ENCODE measurements at places on chromosomes 1 and 21. TPM values are rescaled to one million over a fixed set of nuclear protein-coding genes. Genes with fewer than 3 reads are reported as not detected.

The CD5L gene
- total RNA-seq, result not detected

GRCh38 chr1:86714159-86714558, 9.8 kb downstream of the SH3GLB1 start:
- DNase-seq, result no peak

GRCh38 chr1:24912376-24913273, 17.5 kb downstream of the RUNX3 start:
- DNase-seq, result no peak

GRCh38 chr1:231214918-231215680, 25.9 kb upstream of the GNPAT start:
- no peak for DNase-seq

The CDCA8 gene
- total RNA-seq, result 0.75 TPM

The IFI44L gene
- 19.5 TPM for total RNA-seq

The KIAA1614 gene
- total RNA-seq, result 21.9 TPM

DNA sequence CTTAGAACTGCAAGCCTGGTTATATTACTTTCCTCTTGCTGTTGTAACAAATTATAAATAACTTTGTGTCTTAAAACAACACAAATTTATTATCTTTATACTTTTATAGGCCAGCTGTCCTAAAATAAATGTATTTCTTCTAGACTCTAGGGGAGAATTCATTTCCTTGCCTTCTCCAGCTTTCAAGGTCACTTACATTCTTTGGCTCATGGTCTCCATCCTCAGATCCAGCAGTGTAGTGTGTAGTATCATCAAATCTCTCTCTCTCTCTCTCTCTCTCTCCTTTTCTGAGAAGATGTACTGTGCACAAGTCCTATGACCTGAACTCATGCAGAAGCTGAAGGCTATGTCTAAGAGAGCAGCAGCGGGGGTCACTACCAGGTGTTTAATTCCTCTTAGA, 1510.6 kb downstream of the MRPL39 start:
- no peak for DNase-seq

GRCh38 chr1:62941780-62942179, 157.8 kb downstream of the ATG4C start:
- DNase-seq, result no peak

DNA sequence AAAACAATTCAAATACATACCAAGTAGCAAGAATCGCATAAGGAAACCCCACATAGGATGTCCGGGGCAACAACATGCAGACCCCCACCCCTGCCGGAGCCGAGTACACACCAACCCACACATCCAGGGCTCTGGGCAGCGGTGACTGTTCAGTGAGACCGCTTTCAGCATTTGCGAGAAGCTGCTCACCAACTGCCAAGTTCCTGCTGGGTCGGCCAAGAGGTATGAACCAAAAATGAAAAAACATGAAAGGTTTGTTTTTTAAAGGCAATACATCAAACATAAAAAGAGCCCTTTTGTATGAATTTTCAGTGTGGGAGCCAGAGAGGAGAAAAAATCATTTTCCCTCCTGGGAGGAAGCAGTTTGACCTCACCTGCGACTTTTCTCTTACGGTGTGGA, 92.3 kb downstream of the SIM2 start:
- DNase-seq, result no peak

DNA sequence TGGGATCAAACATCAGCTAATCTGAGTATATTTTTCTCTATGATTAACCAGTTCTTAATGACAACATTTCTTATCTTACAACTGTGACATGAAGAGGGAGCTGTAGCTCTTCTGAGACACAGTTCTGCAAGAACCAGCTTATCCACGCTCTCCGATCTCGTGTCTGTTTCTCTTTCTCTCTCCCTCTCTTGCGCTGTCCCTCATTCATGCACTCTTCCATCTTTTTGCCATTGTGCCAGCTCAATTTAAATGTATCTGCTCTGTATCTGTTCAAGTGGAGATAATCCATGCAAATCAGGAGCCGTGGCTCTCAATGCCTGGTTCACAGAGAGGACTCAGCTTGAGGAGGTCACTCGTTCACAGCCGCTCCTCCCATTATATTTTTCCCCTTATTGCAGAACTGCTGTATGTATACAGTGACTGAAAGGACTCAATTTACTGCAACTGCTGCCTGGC, 494.7 kb upstream of the ADGRL2 start:
- no peak for DNase-seq

GRCh38 chr1:96559181-96559580, 162.4 kb upstream of the PTBP2 start:
- DNase-seq, result no peak

The UBIAD1 gene
- 53.0 TPM for total RNA-seq

DNA sequence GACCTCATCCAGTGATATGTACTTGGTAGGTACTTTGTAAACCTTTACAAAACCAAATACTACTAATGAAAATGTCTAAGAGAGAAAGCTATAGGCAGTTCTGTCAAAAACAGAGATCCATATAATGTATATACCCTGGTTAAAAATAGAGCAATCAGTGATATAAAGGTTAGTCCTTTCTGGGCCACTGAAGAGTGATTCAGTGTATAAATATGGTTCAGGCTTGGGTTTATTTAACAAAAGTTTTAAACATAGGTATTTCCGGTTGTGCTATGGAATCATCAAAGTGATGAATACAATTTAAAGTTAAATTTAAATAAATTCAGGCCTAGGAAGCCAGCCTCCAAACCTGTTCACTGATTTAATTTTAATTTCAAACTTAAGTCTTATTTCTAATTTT, 108.4 kb upstream of the DMRTA2 start:
- DNase-seq, result no peak

GRCh38 chr1:1042835-1043234, 22.9 kb downstream of the AGRN start:
- DNase-seq, result no peak

DNA sequence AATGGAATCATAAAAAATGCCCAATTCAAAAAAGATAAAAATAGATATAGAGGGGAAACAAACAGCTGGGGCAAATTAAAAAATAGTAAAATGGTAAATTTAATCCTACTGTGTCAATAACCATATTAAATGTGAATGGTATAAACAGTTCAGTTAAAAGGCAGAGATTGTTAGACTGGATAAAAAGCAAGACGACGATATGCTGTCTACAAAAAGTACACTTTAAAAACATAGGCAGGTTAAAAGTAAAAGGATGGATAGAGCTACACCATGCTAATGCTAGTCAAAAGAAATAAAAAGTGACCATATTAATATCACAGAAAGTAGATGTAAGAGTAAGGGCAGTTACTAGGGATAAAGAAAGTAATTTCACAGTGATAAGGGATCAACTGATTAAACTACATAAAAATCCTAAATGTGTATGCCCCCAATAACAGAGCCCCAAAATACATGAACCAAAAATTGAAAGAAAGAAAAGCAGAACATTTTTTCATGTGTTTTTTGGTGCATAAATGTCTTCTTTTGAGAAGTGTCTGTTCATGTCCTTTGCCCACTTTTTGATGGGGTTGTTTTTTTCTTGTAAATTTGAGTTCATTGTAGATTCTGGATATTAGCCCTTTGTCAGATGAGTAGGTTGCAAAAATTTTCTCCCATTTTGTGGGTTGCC, 27.4 kb downstream of the MORN1 start:
- no peak for DNase-seq

GRCh38 chr1:208475449-208475848, 231.3 kb upstream of the PLXNA2 start:
- DNase-seq, result no peak

GRCh38 chr21:36630485-36631206, 68.3 kb upstream of the SIM2 start:
- no peak for DNase-seq

DNA sequence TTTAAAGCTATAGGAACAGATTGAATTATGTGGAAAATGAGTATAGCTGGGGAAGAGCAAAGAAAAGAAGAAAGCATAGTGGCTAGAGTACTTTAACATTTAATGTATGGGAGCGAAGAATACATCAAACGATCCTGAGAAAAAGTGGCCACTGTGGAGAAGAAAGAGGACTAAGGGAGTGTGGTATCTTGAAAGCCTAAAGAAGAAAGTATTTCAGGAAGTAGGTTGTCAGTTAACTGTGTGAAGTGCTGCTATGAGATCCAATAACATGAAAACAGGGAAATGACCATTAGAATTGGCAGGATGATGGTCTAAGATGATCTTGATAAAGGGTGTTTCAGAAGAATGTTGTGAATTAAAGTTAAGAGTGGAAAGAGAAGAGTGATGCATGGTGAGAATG, 219.6 kb upstream of the BEND5 start:
- DNase-seq, result no peak

DNA sequence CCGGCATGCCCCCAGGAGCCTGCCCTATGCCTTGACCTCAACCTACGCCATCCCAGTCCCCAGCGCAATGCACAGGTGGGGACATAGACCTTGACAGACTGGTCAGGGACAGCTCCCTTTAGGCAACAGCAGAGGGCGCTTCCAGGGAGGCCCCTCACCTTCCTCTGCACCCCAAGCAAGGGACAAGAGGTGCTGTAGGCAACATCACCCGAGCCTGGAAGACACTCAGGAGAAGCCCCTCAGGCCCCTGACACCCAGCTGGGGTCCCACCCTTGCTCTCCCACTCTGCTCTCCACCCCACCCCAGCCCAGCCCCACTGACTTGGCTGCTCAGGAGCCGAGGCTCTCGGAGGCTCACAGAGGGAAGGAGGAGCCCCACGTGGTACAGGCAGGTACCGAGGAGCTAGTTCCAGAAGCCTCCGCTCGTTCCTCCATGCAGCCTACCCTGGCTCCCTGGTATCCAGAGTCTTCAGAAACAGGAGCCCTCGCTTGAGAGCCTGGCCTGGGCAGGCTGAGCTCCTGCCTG, 2.4 kb upstream of the WNT3A start:
- peak; percentile 55 for DNase-seq

DNA sequence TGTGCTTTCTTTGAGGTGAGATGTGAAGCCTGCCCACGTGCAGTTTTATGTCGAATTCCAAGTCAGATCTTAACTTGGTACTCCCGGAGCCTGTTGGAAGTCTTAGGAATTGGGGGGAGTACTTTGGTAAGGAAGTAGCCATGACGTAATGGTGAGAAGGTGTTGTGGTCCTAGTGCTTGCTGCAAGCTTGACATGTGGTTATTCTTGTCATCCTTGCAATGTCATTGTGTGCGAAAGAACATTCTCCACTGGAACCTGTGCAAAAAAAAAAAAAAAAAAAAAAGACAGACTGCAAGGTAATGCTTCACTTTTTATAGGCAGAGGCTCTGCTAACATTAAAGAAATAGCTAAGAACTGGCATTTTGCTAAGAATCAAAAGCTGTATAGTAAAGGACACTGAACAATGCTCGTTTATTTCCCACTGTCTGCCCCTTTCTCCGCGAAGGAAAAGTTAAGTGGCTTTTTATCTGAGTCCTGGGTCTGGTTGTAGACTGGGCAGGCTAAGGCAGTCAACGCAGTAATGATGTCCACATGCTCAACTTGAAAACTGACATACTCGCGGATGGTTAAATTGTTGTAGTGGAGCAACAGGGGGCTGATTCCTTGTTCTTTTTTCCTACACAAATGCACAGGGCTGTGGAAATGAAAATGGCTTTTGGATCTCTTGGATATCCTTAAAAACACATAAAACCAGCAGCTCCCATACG, 2.1 kb downstream of the KAZN start:
- no peak for DNase-seq

- DNase-seq, result no peak
Observed at GRCh38 chr1:62362926-62363325, 43.7 kb upstream of the KANK4 start.

GRCh38 chr1:100130552-100131077, 2.1 kb downstream of the SASS6 start:
- no peak for DNase-seq

The LRRIQ3 gene
- not detected for total RNA-seq

DNA sequence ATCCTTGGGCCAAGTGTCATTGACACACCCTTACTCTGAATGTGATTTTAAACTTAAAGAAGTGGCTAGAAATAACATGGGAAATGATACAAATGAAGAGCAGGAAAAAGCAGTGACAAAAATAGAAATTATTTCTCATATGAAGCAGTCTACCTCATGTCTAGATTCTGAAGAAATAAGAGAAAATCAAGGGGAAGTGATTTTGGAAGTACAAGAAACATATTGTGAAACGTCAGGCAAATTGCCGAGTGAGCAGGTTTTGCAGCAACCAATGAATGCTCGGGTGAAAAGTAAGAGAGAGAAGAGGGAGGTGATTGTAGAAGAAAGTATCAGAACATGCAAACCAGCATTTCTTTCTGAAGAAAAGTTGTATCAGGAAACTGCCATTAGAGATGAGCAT, 130.7 kb downstream of the MACF1 start:
- no peak for DNase-seq

DNA sequence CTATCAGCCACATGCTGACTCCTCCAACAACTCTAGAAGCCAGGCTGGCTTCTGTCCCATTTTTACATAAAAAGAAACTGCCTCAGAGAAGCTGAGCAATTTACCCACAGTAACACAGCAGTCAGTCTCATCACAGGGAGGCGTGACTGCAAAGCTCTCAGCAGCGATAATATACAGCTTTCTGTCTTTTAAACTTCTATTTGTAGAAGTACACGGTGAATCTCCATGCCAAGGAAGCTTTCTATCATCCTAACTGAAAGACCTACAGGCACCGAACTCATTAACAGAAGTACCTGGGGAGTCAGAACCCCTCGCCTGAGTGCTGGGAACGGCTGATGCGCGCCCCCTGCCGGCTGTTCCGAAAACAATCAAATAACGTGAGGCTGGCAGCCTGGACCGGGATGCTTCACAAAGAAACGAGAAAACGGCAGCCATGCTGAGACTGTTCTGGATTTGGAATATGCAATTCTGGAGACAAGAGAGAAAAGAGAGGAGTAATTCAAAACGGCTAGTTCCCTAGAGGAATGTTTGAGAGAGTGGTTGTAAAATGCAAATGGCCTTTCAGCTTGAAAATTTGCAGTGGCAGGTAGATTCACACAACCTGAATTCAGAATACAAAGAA, 43.5 kb upstream of the RAB4A start:
- DNase-seq, result peak; percentile 90

The RSPH1 gene
- total RNA-seq, result not detected

The KIF21B gene
- total RNA-seq, result 10.2 TPM

The PPIAL4G gene
- total RNA-seq, result not detected

GRCh38 chr1:56491441-56491840, 87.9 kb downstream of the PLPP3 start:
- DNase-seq, result no peak

DNA sequence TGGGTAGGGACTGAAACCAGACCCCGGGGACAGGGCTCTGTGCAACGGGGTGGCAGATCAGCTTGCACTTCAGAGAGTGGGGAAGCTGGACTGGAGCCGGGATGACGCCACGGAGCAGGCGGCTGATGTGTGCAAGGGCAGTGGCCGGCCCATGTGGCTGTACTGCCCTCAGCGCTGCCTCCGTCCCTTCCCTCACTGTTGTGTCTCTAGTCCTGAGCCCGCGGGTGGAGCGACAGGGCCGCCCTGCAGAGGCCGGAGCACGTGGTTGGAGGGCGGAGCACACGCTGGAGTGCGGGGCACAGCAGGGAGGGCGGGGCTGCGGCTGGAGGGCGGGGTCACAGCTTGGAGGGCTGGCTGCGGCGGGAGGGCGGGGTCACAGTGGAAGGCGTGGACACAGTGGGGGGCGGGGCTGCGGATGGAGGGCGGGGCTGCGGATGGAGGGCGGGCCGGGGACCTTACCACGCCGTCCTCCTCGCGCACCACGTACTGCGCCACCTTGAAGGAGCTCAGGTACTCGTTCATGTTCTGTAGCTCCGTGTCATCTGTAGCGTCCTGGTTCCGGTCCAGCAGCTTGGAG, 52.4 kb downstream of the CHD5 start:
- DNase-seq, result no peak

GRCh38 chr1:1344655-1345361, 4.4 kb downstream of the DVL1 start:
- DNase-seq, result no peak

The CIART gene
- 0.64 TPM for total RNA-seq

The CLCA4 gene
- total RNA-seq, result not detected

Measured in ascending aorta (tissue), 2 donors.